ENCODE measurements at places on chromosomes 2 and 18.

GRCh38 chr2:37656512-37657423, 14.7 kb downstream of the CDC42EP3 start:
- DNase-seq = no peak

- DNase-seq = peak; percentile 61
These were observed 1.7 kb upstream of the DPP4 start for GRCh38 chr2:162075689-162076132.

GRCh38 chr2:109563288-109563687, 50.5 kb downstream of the SEPTIN10 start:
- no peak for DNase-seq

DNA sequence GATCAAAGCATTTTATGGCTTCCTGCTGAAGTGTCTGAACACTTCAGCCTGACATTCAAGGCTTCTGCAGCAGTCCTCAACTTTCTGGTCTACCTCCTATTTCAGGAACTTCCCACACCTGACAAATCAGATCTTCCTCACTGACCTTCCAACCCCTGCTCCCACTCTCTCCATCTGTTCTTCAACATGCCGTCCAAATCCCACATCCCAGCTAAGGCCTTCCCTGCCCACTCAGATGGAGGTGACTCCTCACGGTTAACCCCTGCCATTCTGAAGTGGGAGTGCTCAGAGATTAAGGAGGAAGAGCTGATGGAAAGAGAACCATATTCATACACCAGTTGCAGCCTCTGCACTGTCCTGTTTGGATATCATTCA, 104.8 kb downstream of the POLR1A start:
- DNase-seq = no peak

- peak; percentile 59 for DNase-seq
These were observed 633.2 kb upstream of the PKDCC start for GRCh38 chr2:41414486-41415230.

Data from ELR (cell line).